Type B pancreatic cell (in vitro differentiated cells): ENCODE measurements at places on chromosomes 13 and 19.

GRCh38 chr19:9799162-9799561 lies 19.7 kb downstream of the FBXL12 start:
- H3K27ac ChIP-seq: no peak overlapping the region
- DNase-seq: no peak
- H3K27me3 ChIP-seq: no peaks in the 10 kb centered on the region
- no peak overlapping the region for H3K4me3 ChIP-seq
- peaks cover 5% of the 10 kb centered on the region for H3K36me3 ChIP-seq

GRCh38 chr19:19433666-19434213 lies 28.3 kb downstream of the GATAD2A start:
- no peaks in the 10 kb centered on the region for H3K27me3 ChIP-seq
- peaks cover 4% of the 10 kb centered on the region for H3K36me3 ChIP-seq
- H3K4me1 ChIP-seq: peaks cover 40% of the 10 kb centered on the region
- H3K4me3 ChIP-seq: no peak overlapping the region

- peak overlapping the region; percentile 88 for H3K27ac ChIP-seq
- H3K36me3 ChIP-seq: peaks cover 8% of the 10 kb centered on the region
- peaks cover 6% of the 10 kb centered on the region for H3K4me1 ChIP-seq
- H3K4me3 ChIP-seq: peak overlapping the region; percentile 99
Measured at GRCh38 chr19:45079911-45080370, 881 bp downstream of the GEMIN7 start.

DNA sequence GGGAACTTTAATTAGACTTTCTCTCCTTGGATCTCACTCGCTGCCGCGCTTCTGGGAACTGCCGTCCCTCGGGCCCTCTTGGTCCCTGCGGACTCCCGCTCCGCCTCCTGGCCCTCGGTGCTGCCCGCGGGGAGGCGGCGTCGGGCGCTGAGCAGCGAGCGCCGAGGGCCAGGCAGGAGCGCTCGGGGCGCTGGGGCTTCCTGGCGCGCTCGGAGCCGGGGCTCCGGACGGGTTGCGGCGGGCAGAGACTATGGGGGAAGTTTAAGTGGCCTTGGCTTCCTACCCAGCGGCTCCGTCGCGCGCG lies 704 bp downstream of the CHST8 start:
- H3K27me3 ChIP-seq: peaks cover 80% of the 10 kb centered on the region
- no peaks in the 10 kb centered on the region for H3K36me3 ChIP-seq
- DNase-seq: no peak

DNA sequence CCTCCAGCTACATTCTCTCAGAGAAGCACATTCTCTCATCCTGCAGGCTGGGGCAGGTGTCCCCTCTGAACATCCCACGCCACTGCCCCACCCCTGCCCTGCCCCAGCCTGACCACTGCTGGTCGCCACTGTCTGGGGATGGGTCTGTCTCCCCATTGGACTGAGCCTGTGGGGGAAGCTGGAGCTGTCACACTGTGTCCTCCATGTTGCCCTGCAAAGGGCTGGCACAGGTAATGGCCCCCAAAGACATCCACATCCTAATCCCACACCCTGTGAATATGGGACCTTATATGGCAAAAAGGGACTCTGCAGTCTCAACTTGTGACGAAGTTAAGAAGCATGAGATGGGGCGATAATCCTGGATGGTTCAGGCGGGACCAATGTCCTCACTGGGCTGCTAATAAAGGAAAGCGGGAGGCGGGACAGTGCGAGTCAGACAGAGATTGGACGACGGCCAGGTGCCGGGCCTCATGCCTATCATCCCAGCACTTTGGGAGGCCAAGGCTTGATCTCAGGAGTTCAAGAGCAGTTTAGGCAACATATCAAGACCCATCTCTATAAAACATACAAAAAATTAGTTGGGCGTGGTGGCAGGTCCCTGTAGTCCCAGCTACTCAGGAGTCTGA lies 9.1 kb downstream of the AP2S1 start:
- H3K4me3 ChIP-seq: no peak overlapping the region
- H3K27ac ChIP-seq: peak overlapping the region; percentile 63
- no peak for DNase-seq
- H3K27me3 ChIP-seq: no peaks in the 10 kb centered on the region
- no peaks in the 10 kb centered on the region for H3K4me1 ChIP-seq
